CD8-positive, alpha-beta memory T cell (primary cell): ENCODE measurements at places on chromosomes 12 and 14.
A peak's percentile ranks its signal among the peaks of the same experiment; 100 is the strongest.

DNA sequence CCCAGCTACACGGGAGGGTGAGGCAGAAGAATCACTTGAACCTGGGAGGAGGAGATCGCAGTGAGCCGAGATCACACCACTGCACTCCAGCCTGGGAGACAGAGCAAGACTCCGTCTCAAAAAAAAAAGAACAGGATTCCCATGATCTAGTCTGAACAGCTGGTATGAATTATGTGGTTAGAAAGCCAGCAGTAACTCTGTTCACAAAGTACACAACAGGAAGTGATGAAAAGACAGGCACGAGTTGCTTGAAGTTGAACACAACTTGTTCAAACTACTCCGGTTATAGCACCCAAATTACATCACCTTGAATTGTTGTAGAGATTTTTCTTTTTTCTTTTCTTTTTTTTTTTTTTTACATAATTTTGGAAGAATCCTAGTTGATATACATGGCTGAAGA is 238.8 kb upstream of the RGS6 start:
- no peak for DNase-seq

- DNase-seq = peak; percentile 64
Measured at GRCh38 chr14:24080888-24081738, 9.8 kb downstream of the CPNE6 start.

GRCh38 chr14:64196814-64197411 is 97.3 kb downstream of the ESR2 start:
- DNase-seq = no peak

GRCh38 chr12:76029982-76030340 is 1.6 kb downstream of the PHLDA1 start:
- no peak for DNase-seq

GRCh38 chr14:45811155-45811554 is 558.2 kb upstream of the MIS18BP1 start:
- DNase-seq = no peak

- no peak for DNase-seq
Measured at GRCh38 chr12:42442888-42443287, 116.9 kb downstream of the PPHLN1 start.

DNA sequence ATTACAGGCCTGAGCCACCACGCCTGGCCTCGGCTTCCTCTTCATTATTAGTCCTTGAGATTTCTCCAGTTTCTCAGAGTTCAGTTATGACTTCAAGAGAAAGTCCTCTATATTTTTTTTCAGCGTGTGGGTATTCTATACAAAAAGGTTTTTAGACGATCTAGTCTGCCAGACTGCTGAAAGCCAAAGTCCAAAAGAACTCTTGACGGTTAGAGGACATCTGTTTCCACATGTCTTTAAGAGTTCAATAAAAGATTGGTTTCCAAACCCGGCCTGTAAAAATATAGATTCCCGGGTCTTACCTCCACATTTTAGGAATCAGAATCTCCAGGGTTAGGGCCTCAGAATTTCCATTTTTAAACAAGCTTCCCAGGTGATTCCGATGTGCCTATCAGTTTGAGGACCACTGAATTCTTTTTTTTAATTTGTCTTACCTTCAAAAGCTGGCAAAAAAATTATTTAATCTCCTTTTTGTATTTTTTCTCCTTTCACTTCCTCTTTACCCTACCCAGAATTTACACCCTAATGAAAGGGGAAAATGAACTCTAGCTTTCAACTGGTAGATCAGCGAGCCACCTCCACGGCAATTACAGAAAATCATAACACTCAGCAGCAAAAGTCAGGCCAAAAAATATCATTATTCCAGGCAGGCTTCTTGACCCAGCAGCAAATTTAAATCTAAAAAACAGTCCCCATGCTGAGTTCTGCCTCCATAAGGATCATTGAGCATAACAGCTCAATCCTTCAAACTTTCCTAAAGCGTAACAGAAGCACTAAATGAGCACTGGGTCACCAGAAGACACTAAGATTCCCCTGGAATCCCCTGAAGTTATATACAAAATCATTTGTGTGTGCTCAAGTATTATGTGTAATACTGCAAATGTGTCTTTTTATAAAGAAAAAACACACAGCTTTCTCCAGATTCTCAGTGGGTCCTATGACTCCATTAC is 8.7 kb downstream of the NT5DC3 start:
- DNase-seq = no peak

- DNase-seq = no peak
Measured at GRCh38 chr14:88232771-88233170, 90.3 kb downstream of the KCNK10 start.

GRCh38 chr12:104669089-104669721 is 212.5 kb downstream of the CHST11 start:
- no peak for DNase-seq

- DNase-seq = no peak
Measured at GRCh38 chr14:40133463-40133862, 701.2 kb upstream of the FBXO33 start.

- no peak for DNase-seq
Measured at GRCh38 chr12:120223458-120224303, 22.8 kb upstream of the RPLP0 start.

GRCh38 chr12:57815177-57816000 is 3.1 kb downstream of the AVIL start:
- no peak for DNase-seq

- no peak for DNase-seq
Measured at GRCh38 chr12:50411051-50411660, 10.5 kb downstream of the LARP4 start.

GRCh38 chr12:2317772-2318171 is 265.0 kb downstream of the CACNA1C start:
- DNase-seq = no peak

- no peak for DNase-seq
Measured at GRCh38 chr12:102503056-102503681, 22.8 kb upstream of the IGF1 start.

- DNase-seq = no peak
Measured at GRCh38 chr12:67520606-67521005, 127.9 kb upstream of the DYRK2 start.

GRCh38 chr14:52080808-52081755 is 12.2 kb upstream of the NID2 start:
- no peak for DNase-seq

DNA sequence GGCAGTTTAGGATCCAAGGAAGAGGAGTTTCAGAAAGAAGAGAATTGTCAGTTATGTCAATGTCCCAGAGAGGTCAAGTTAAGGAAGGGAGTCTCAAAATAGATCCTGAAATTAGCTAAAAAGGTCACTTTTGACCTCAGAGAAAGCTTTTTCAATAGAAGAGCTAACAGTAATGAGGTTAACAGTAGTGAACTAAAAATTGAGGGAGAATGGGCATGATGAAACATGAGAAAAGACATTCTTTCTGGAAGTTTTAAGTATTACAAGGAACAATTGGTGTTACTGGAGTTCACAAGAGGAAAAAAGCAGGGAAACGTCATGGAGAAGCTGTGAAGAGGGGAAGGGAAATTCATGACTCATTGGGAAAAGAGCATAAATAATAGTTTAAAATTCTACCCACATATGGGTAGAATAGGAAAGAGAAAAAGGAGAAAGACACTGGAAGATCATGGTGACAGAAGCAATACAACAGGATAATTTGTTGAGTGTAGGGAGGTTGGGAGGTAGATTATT is 381.2 kb upstream of the FAR2 start:
- no peak for DNase-seq

DNA sequence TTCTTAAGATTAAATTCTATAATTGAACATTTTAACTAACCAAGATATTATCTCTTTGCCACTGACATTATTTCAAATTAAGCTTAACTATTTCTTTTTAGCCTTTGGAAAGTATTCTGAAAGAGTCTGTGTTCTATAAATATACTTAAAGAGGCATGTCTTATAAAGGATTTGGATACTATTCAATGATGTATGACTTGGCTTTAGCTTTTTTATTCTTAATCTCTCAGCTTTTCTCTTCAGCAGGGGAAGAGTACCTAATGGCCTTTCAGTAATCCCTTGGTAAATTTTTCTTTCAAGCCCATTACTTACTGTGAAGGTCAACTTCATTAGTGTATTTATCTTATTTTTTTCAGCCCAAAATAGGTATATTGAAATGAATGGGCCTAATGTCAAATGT is 113.8 kb downstream of the LRRK2 start:
- no peak for DNase-seq

DNA sequence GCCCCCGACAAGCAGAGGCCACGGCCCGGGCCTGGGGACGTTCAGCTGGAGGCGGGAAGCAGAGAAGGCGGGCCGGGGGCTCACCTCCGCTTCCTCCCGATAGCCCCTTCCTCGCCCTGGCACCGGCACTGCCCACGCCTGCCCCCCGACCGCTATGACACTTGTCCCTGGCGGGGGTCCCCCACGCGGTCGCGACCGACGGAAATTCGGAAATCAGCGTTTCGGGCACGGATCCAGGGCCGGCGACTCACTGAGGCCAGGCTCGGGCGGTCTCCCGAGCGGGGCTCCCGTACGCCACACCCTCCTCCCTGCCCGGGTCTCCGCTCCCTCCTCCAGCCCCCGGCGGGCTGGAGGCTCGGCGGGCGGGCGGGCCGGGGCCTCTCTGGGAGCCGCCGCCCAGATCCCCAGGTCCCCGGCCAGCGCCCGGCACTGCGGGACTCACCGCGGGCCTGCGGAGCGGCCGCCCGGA is 581 bp downstream of the PITPNM2 start:
- peak; percentile 48 for DNase-seq

DNA sequence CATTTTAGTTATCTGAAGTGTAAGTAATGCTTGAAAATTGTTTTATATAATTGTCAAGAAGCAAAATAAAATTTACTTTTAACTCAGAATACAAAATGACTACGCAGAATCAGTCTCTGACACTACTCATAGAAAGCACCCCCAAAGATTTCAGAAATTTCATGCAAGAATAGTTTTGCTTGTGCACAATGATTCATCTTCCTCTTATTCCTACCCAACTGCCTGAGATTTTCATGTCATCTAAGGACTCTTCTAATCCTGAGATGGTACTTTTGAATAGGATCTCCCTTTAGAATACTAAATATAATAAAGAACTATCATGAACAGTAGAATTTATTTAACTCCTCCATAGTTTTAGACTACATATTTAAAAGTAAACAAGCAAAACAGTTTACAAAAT is 485.3 kb upstream of the MGAT4C start:
- no peak for DNase-seq

- DNase-seq = peak; percentile 79
Measured at GRCh38 chr12:53099071-53099882, 1.8 kb downstream of the IGFBP6 start.

DNA sequence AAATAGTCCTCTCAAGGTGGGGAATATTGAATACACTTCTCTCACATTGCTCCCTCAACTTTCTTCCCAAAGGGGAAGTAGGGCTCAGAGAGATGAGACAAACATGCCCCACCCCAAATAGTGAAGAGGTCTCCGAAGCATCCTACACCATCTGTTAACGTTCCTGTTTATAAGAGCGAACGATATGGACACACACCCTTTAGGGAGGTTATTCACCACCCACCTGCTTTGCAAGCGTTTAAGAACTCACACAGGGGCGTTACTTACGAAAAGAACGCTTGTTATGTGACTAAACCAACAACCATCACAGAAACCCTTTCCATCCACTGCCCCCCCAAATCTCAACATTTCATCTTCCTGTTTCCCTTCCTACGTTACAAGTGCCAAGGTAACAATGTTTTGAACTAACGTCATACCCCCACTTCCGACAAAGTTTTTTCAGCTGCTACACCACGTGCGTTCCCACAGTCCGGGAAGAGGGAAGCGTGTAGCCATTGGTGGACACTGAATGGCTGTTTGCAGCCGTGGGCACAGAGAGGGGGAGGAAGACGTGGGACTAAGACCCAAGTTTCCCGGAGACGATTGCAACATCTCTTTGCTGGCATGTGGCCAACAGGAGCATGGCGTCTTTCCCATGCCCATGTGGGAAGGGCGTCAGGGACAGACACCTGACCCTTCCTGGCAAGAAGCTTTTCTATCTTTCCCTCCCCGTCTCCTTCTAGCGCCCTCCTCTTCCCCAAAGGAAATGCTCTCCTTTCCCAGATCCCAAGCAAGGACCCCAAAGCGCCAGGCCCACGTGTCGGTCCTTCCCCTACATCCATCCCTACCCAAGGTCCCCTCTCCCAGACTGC is 1.2 kb downstream of the YBX3 start:
- peak; percentile 86 for DNase-seq

- DNase-seq = no peak
Measured at GRCh38 chr12:40560848-40561247, 131.4 kb upstream of the CNTN1 start.

- no peak for DNase-seq
Measured at GRCh38 chr14:100152091-100152490, 7.4 kb downstream of the DEGS2 start.

GRCh38 chr14:70779667-70780066 is 29.6 kb downstream of the MAP3K9 start:
- no peak for DNase-seq

DNA sequence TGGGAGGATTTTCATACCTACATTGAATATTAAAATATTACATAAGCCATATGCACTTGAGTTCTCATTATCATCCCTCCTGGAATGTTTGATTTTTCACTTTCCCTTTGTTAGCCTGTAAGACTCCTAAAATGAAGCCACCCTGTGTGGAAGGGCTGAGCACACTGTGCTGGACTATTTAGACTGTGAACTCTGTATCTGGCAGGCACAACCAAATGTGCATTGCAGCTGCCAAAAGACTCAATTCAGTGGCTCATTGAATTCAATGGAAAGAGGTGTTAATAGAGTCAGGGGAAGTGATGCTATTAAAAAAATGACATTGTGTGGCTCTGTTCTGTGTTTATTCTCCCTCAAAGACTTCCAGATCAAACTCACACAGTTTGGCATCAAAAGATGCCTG is 111.1 kb downstream of the SMOC1 start:
- DNase-seq = no peak

GRCh38 chr14:104979758-104980610 is 1.8 kb upstream of the AHNAK2 start:
- no peak for DNase-seq

DNA sequence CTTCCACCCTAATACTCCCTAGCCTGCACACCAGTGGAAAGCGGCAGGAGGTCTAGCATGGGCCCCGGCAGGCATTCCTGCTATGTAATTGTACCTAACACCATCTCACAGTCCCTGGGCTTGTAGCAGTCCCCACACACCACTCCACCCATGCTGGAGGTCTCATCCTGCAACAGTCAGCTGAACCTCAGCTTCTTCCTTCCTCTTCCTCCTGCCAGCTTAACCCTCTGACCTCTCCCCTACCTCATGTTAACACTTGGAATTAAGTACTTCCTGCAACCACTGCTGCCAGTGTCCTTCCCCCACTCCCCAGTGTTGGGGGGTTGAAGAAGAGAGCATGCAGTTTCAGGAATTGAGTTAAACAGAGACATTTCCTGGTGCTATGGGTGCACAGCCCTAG is 7.6 kb downstream of the ADCY4 start:
- DNase-seq = no peak
